ENCODE measurements at places on chromosomes 12 and 14. TPM values are rescaled to one million over a fixed set of nuclear protein-coding genes. Genes with fewer than 3 reads are reported as not detected.

- DNase-seq = no peak
These were observed 398.0 kb downstream of the FSCB start for GRCh38 chr14:44109036-44109435.

GRCh38 chr12:133073836-133074235 lies 6.9 kb upstream of the ZNF140 start:
- DNase-seq = no peak

DNA sequence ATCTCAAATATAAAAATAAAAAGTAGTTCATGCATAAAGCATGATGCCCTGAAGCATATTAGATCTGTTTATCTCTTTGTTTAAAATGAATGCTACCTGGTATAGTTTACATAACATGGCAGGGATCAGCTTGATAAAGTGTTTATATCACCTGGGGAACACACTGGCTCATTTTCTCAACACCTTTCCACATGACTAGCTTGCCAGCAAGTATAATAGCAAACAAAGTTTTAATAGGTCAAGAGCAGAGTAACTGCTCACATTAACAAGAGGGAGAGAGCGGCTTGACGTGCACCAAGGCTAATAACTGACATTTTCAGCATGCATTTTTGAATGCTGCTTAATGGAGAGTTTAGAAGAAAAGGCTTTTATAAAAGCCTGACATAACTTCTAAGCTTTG lies 246.4 kb downstream of the EGLN3 start:
- DNase-seq = no peak

- DNase-seq = no peak
These were observed 267.1 kb upstream of the CRY1 start for GRCh38 chr12:107360482-107360881.

- no peak for DNase-seq
These were observed 54.7 kb upstream of the FKBP4 start for GRCh38 chr12:2739832-2740641.

DNA sequence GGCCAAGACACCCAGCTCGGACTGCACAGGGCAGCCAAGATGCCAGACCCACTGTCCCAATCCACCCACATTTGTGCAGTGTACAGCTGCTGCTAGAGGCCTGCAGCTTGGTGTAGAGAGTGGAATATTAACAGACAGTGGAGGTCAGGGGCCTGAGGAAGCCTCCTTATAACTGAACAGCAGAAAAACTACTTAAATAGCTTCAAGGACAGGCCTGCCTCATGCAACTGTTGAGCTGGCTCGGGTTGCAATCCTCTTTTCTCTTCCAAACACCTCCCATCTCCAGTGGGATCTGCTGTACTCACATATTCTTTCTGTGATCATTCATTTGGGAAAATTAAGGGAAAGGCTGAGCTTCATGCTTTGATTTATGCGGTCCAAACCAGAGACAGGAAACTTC lies 1043.2 kb upstream of the TMEM132C start:
- DNase-seq = no peak

GRCh38 chr14:100610511-100611217 lies 23.4 kb upstream of the BEGAIN start:
- DNase-seq = no peak

- no peak for DNase-seq
These were observed 173.7 kb downstream of the CAND1 start for GRCh38 chr12:67442896-67443295.

DNA sequence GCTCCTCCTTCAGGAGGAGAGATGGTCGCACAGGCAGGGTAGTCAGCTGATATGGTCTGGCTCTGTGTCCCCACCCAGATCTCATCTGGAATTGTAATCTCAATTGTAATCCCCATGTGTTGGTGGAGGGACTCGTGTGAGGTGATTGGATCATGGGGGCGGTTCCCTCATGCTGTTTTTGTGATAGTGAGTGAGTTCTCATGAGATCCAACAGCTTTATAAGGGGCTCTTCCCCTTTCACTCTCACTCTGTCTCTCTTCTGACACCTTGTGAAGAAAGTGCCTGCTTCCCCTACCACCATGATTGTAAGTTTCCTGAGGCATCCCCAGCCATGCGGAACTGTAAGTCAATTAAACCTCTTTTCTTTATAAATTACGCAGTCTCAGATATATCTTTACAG lies 218.9 kb upstream of the TMTC1 start:
- DNase-seq = no peak

- DNase-seq = no peak
These were observed 202.3 kb upstream of the IGF1 start for GRCh38 chr12:102682366-102683289.

DNA sequence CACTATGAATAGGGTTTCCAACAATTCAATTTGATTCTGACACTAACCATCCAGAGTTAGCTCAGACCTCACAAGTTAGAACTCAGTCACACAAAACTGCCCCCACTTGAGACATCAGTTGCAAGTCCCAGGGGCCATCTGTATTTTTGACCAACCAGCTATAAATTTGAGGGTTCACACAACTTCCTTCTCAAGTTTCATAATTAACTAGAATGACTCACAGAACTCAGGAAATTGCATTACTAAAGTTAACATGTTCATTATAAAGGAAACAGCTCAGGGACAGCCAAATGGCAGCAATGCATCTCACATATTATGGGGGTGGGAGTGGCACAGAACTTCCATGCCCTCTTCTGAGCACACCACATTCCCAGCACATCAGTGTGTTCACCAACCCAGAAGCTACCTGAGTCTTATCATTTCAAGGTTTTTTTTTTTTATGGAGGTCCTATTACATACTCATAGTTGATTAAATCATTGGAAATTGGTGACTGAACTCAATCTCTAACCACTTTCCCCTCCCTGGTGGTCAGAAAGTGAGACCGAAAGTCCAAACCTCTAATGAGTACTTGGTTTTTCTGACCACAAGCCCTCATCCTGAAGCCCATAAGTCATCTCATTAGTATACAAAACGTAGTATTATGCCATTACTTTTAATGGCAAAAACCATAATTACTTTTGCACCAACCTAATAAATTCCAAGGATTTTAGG lies 1721.5 kb upstream of the SEL1L start:
- no peak for DNase-seq

GRCh38 chr14:100470523-100470897 lies 116.7 kb downstream of the BEGAIN start:
- DNase-seq = no peak

DNA sequence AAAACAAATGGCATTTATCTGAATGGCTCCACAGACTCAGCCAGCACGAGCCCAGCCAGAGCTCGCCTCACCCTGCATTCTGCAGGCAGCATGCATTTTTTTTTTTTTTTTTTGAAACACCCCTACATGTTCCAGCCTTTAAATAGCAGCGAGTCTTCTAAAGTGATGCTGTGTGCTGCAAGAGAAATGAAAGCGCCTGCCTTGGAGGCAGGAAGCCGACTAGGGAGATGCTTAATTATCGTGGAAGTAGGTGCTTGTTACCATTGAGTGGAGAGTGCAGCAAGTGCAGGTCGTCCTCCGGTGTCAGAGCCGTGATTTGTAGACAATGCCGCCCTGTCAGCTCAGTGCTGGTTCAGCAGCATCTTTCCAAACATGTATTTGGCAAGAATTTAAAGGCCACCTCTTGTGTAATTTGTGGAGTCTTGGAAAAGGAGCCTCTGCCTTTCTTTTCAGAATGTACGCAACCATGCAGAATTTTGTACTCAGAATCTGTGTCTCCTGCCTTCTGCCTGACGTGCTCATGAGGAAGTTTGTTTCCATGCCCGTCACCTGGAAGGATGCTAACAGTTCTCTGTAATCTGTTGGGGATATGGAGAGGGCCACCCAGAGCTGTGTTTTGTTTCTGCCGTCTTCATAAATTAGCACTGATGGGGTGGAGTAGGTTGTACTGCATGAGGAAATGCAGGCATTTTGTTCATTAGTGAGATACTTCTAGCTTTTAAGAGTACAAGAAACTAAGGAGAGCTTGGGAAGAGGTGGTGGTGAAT lies 345.9 kb upstream of the RGS6 start:
- DNase-seq = no peak

GRCh38 chr12:50784501-50784900 lies 20.6 kb downstream of the ATF1 start:
- DNase-seq = no peak

DNA sequence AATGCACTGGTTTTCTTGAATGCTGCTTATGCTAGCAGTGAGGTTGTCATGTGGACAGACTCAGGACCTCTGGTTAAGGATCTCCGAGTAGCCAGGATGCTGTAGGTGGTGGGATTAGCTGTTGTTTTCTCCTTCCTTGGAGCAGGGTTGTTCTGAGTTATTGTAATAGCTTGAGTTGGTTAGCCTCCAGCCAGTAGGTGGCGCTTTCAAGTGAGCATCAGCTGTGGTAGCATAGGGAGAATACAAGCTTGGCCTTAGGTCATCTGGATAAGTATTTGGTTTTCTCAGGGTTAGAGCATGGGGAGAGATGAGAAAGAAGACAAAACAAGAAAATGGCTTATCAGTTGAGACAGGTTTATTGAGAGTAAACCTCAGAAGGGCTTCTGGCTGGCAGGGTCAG lies 299.7 kb upstream of the FBXO33 start:
- peak; percentile 2 for DNase-seq

DNA sequence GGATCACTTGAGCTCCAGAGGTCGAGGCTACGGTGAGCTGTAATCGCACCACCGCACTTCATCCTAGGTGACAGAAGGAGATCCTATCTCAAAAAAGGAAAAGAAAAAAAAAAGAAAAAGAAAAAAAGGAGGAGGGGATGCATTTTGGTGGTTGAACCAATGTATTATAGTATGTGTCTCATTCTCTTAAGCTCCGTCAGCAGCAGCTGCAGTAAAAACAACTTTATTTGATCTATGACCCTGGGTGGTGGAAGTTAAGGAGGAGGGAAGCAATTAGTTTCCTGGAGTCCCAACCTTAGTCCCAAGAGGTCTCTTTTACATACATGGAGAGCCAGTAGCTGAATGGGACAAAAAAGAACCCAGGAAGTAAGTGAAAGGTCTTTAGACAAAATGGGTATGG lies 26.8 kb upstream of the APOF start:
- DNase-seq = no peak

DNA sequence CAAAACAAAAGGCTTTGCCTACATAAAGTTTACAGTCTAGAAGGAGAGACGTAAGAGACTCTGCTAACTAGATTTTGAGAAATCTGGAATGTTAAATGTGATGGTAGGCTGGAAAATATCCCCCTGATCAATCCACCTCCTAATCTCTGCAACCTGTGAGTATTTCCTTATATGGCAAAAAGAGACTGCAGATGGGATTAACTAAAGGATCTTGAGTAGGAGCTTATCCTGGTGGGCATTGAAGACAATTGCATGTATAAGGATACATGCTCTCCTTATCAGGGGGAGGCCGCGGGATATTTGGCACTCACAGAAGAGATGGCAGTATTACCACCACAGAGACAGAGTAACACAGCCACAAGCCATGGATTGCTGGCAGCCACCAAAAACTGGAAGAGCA lies 95.2 kb downstream of the EGLN3 start:
- DNase-seq = no peak

GRCh38 chr12:96985515-96986362 lies 78.7 kb downstream of the NEDD1 start:
- DNase-seq = peak; percentile 6

- no peak for DNase-seq
These were observed 48.0 kb downstream of the NT5DC3 start for GRCh38 chr12:103793046-103793445.

DNA sequence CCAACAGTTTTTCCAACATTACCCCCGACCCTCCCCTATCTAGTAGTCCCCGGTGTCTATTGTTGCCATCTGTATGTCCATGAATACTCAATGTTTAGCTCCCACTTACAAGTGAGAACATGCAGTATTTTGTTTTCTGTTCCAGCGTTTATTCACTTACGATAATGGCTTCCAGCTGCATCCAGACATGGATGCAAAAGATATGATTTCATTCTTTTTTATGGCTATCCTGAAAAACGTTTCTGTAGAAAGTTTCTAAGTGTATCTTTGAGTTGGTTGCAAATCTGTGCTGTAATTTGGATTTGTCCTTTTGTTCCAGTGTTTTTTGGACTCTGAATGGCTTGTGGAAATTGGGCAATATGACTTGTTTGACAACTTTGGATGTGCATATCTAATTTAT lies 11.7 kb downstream of the SP1 start:
- no peak for DNase-seq

DNA sequence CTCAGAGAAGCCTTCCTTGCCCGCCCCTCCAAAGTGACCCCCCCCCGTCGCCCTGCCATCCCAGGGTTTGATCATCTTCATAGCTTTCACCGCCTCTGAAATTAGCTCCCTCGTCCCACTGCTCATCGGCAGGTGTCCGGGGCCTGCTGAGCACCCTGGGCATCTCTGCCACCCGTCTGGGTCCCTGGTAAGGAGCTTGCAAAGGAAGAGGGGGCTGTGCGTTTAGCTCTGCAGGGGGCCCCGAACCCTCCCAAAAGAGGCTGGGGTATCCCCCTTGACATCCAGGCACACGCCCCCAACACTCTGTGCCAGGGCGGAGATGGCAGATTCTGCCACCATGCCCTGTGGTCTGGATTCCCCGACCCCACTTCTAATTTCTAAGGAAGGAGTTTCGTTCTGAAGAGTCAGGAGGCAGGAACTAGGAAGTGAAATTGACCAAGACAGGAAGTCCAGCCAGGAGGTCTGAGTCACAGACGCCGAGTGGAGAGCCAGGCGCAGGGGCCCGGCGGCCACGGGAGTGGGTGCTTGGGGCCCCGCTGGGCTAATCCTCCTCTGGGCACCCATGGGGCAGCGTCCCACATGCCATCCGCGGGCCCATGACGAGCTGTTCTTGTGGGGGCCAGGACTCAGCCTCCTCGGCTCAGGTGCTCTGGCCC lies 95.7 kb downstream of the RFLNA start:
- peak; percentile 27 for DNase-seq

DNA sequence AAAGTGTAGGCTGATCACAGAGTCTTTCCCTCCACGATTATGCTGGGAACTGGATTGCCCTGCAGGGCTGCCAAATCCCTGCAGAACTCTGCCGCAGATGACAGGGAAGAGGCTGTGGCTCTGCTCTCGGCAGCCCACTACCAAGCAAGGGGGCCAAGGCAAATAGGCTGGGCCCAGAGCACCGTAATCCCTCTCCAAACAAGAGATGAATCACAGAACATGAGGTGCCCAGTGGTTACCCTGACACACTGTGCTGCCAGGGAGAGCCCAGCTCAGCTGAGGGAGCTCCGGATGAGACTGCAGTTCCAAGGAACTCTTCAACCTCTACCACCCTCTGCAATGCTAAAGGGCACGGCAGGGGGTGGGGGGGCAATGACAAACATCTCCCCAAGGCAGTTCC lies 33.9 kb downstream of the STON2 start:
- DNase-seq = no peak

The ABCD2 gene
- total RNA-seq = not detected

The KIF21A gene
- total RNA-seq = 29.1 TPM

The SLC4A8 gene
- total RNA-seq = 1.4 TPM

The OR6C2 gene
- total RNA-seq = not detected

The KRT85 gene
- total RNA-seq = not detected

The LRP1-AS gene
- total RNA-seq = not detected

The TAS2R10 gene
- total RNA-seq = 0.81 TPM

The KRT78 gene
- total RNA-seq = not detected

The SCNN1A gene
- total RNA-seq = 118 TPM

The KERA gene
- total RNA-seq = not detected

The SDS gene
- not detected for total RNA-seq

The RNF212B gene
- not detected for total RNA-seq

The COX8C gene
- total RNA-seq = not detected

All from HCT116 (cell line).